NCI-H2081 (cell line): ENCODE measurements at places on chromosomes 5 and 9.
A peak's percentile ranks its signal among the peaks of the same experiment; 100 is the strongest.

DNA sequence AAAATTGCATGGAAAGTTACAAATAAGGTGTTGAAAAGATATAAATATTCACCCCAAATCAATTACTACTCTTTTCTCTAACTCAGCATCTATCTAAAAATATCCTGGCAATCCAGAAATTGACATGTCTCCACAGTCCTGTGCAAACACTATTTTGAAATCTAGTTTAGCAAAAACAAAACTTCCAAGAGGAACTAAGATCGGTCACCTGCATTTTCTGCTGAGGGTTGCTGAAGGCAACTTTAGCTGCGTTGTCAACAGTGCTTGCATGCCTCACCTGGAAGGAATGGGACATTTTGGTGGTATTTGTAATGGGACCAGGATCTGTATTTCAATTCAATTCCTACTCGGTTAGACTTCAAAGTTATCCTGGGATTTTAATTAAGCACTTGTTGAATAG, 398.3 kb downstream of the NTRK2 start:
- no peak for DNase-seq

DNA sequence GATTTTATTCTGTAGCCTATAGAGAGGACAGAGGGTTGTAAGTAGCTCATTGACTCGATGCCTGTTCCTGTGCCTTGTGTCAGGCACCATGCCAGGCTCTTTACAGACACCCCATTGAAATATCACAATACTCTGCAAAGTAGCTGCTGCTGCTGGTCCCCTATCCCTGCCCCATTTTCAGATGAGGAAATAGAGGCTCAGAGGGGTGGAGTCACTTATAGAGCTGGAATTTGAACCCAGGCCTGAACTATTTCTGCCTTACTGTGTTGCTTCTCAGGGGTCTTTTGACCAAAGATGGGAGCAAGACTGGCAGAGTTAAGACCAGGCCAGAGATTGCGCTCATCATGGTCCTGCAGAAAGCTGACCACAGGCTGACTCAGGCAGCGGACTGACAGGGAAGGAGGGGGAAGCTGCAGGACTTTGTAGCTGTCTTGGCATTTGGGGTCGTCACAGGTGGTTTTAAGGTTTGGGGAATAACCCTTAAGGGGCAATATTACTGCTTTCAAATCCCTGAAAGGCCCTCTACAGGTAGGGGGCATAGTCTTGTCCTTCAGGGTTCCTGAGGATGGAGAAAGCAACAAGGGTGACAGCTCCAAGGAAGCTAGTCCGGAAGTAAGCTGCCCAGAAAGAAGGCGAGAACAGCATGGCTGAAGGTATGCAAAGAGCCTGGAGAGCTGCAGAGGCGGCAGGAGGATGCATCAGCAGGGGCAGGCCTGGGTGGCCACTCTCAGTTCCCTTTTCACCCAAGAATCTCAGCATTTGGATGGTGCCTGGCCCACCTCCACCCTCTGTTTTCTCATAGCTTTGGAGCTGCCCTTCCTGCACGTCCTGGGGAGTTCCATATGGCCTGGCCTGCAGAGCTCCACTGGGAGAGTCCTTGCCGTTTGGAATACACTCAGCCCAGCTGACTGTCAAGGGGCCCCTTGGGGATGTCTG, 18.3 kb upstream of the NDST1 start:
- DNase-seq: no peak

DNA sequence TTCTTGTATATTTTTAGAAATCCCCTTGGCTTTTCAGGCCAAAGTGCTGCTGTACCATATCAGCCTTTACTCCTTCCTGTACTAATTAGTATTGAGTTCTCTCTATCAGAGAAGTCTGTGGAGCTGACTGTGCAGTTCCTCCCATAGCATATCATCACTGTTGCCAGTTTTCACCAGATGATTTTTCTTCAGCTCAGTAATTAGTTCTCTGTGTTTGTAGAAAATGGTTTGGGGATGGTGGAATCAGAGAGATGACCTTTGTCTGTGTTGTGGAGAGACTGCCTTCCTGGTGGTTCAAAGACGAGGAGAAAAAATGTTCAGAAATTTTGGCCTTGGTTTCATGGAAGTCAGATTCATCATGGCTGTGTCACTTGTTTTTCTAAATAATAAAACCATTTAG, 227.5 kb upstream of the ACTBL2 start:
- no peak for DNase-seq

GRCh38 chr9:73080110-73080694, 71.5 kb upstream of the ANXA1 start:
- DNase-seq: no peak

GRCh38 chr5:82356021-82356420, 77.9 kb upstream of the RPS23 start:
- DNase-seq: no peak

GRCh38 chr9:127492616-127493015, 41.3 kb downstream of the LRSAM1 start:
- no peak for DNase-seq

DNA sequence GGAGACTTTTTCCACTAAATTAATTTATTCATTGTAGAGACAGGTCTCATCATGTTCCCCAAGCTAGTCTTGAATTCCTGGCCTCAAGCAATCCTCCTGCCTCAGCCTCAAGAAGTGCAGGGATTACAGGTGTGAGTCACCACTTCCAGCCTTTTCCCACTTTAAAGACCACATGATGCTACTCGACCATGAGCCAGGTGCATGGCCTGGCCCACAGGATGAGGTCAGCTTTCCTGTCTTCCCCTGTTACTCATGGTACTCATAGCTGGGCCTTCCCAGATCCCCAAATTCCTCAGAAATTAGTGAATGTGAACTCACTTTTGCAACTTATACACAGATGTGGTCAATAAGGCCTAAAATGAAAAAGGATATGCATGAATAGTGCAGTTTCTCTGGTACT, 395.9 kb downstream of the SEMA5A start:
- DNase-seq: no peak

DNA sequence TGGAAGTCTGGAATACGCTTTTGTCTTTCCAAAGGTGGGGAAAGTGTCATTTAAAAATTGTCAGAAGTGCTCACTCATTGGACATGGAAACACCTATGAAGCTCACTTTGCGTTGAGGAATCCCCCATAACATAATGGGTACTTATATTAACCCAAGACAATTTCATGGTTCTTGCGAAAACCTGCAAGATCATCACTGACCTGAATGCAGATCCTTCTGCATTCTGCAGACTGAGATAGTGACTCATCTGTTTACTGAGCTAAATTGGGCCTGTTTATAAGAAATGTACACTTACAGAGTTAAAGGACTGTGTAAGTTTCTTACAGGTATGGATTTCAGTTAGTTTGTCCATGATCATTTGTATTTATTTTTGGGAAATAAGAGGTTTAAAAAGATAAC, 153.0 kb downstream of the HMHB1 start:
- no peak for DNase-seq

- peak; percentile 99 for DNase-seq
Measured at GRCh38 chr9:89661956-89662717, 57.3 kb downstream of the GADD45G start.

DNA sequence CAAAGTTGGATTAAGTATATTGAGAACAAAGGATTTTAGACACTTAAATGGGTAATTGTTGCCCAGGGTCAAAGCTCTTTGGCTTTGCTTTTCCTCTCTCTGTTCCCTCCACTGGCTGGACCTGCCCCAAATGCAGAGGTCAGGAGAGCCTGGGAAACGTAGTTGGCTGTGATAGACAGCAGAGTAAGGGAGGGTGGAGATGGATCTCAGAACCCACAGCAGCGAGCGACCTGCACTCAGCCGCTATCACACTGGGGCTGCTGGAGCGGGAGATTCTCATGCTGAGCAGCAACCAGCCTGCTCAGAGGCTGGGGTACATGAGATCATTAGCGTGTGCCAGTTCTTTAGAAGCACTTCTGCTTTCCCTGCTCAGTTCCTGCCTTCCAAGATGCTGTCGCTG, 71.8 kb upstream of the TTC23L start:
- DNase-seq: no peak

DNA sequence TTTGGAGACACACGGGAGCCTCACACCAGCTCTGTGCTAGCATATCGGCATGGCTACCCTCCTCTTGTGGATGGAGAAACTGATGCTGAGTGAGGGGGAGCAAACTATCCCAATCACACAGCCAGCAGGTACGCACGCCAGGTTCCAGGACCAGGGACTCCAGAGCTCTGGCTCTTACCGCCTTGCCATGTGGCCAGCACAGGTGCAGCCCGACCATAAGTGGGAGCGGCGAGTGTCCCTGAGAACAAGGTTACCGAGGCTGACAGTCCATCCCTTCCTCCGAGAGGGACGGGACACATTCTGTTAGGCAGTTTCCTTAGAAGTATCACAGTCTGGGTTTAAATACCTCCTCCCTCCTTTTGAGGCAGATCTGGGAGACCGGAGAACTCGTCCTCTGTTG, 86.0 kb downstream of the PAX5 start:
- DNase-seq: no peak

DNA sequence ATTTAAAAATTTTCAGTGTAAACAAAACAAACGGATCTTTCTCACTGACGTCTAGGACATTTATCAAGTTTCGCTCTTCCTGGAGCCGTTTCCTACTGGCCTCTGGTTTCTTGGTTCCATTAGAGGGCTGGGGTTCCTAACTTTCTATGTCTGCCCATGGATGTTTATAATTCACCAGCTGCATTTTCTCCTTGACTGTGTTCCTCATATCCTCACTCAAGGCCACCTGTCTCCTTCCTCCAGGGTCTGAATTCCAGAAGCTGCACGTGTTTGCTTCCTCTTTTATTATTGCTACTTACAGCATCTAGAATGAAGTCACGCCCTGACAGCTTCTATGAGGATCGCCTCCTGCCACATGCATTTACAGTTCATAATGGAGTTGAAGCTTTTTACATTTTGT, 74.1 kb upstream of the BASP1 start:
- DNase-seq: no peak

GRCh38 chr9:81530310-81530810, 159.0 kb downstream of the TLE1 start:
- no peak for DNase-seq

DNA sequence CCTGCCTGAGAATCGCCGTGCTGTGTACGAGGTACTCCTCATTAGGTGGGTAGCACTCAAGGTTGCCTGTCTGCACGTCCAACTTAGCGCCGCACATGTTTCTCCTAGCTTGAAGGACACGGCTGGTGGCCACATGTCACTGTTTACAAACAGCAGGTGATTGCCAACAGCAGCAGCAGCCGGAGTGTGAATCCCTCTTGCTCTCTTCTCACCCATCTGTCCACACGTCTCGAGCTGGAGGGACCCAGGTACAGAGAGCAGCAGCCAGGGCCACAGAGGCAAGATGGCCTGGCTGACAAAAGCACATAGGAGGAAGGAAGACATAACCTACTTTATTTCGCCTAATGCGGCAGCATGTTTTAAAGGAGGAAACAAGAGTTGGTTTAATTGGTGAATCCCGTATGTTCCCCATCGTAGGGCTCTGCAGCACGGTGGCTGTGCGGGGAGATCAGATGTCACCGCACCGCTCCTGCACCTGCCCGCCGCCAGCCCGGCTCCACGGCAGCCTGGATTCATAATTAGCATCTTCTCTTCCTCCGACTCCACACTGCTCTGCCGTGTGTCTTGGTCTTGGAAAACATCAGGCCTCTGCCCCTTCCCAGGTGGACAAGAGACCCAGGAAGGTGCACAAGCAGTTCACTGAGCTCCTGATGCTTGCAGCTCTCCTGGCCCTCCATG, 201.6 kb upstream of the IRX1 start:
- DNase-seq: no peak

- no peak for DNase-seq
Measured at GRCh38 chr9:3271157-3271556, 254.6 kb downstream of the RFX3 start.

DNA sequence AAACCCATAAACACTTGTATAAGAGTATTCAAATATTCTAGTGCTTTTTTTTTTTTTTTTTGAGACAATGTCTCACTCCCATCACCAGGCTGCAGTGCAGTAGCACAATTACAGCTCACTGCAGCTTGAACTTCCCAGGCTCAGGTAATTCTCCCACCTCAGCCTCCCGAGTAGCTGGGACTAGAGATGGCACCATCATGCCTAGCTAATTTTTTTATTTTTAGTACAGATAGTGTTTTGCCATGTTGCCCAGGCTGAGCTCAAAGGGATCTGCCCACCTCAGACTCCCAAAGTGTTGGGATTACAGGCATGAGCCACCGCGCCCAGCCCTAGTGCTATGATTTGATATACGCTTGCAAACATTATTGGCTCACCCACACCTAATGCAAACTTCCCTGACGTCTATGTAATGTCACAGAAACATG, 11.8 kb downstream of the IL6ST start:
- DNase-seq: no peak

GRCh38 chr9:35729700-35730485, 2.1 kb downstream of the TLN1 start:
- peak; percentile 39 for DNase-seq

GRCh38 chr5:113268232-113268631, 166.6 kb downstream of the TSSK1B start:
- DNase-seq: no peak

- no peak for DNase-seq
Measured at GRCh38 chr5:59173578-59173977, 590.7 kb downstream of the RAB3C start.

DNA sequence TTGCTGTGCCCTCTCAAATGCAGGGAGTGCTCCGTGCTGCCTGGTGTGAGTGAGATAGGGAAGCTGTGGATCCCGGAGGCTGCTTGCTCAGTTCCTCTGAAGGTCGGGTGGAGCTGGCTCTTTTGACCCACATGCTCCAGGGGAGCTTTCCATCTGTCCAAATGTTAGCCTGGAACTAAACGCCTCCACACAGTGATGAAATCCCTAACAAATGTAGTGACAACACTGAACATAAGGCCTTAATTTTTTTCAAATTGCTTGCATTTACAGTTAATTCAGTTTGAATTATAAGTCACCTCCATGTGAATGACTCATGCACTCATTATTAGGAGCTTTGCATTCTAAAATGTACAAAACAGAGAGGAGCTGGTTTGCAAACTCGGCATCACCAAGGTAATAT, 27.0 kb downstream of the PRDM6 start:
- DNase-seq: no peak

GRCh38 chr5:5231576-5231975, 91.4 kb downstream of the ADAMTS16 start:
- no peak for DNase-seq

DNA sequence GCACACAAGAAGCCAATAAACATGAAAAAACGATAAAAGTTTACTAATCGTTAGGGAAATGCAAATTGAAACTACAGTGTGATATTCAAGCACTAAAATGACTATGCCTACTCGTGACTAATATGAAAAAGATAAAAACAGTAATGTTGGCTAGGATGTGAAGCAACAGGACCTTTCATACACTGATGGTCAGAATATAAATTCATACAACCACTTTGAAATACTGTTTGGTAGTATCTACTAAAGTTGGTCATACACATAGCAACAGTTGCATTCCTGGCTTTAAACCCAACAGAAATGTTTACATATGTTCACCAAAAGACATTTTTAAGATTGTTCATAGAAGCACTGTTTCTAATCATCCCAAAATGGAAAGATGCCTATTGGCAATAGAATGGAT, 24.3 kb downstream of the FBXO38 start:
- no peak for DNase-seq

DNA sequence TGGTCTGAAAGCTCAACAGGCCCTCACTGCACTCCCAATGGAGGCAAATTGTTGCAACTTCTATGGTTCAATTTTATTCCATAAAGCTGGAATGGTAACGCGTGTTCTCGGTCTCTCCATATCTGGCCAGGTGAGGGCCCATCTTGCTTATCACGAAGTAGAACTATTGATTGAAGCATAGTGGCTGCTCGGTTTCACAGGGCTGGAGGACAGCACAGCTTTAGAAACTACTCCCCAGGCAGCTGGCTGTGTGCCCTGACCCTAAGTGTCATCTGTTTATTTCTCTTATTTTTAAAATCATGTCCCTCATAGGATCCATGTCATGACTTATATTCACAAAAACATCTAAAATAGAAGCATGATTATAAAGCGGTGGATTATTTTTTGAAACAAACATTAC, 223.4 kb downstream of the NPR3 start:
- no peak for DNase-seq
